WTC11 (cell line): ENCODE measurements at places on chromosomes 12 and 14. TPM values are rescaled to one million over a fixed set of nuclear protein-coding genes. Genes with fewer than 3 reads are reported as not detected.
A peak's percentile ranks its signal among the peaks of the same experiment; 100 is the strongest.

GRCh38 chr12:111297703-111298426 is 71.0 kb downstream of the PHETA1 start:
- H3K27ac ChIP-seq: no peak overlapping the region
- H3K4me3 ChIP-seq: no peak overlapping the region
- no peaks in the 10 kb centered on the region for H3K27me3 ChIP-seq
- peak; percentile 51 for DNase-seq
- peaks cover 9% of the 10 kb centered on the region; the same call in 1 of the 2 replicates for H3K4me1 ChIP-seq

DNA sequence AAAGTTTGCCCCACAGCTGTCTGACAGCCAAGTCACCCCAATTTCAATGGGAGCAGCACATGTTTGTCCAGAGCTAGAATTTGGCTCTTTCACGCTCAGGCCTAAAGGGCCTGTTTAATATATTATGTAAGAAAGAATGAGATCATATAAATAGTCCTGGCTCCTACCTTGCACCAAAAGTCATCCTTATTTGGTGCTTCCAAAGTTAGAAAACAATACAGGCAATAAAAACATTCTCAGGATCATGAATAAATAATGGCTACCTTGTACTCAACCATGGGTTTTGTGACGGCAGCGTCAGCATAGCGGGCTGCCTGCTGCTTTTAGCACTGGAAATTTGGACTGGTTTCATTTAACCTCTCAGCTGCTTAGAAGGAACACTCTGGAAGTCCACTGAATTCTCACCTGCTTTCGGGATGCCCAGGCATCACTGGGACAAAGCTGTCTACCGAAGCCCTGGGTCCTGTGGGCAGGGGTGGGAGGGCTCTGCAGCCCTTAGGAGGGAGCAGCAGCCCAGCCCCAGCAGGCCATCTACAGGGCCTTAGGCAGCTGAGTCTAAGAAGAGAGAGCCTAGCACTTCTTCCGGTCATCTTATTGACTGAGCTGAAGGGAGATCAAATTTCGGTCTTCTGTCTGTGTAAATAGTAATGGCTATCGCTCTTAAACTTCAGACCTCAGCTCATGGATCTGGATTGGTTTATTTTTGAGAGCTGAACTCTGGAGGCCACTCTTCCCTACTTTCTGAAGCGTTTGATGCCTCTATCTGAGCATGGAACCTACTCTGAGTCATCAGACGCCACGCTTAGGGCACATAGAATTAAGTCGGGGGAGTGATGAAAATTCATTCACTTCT is 106.5 kb downstream of the SAMD4A start:
- peak overlapping the region; percentile 92 for H3K27ac ChIP-seq
- peaks cover 79% of the 10 kb centered on the region for H3K4me1 ChIP-seq
- H3K4me3 ChIP-seq: 0 out of 2 replicates have a peak overlapping the region, but pooled peaks have one; percentile 16
- no peaks in the 10 kb centered on the region for H3K36me3 ChIP-seq
- H3K27me3 ChIP-seq: no peaks in the 10 kb centered on the region

DNA sequence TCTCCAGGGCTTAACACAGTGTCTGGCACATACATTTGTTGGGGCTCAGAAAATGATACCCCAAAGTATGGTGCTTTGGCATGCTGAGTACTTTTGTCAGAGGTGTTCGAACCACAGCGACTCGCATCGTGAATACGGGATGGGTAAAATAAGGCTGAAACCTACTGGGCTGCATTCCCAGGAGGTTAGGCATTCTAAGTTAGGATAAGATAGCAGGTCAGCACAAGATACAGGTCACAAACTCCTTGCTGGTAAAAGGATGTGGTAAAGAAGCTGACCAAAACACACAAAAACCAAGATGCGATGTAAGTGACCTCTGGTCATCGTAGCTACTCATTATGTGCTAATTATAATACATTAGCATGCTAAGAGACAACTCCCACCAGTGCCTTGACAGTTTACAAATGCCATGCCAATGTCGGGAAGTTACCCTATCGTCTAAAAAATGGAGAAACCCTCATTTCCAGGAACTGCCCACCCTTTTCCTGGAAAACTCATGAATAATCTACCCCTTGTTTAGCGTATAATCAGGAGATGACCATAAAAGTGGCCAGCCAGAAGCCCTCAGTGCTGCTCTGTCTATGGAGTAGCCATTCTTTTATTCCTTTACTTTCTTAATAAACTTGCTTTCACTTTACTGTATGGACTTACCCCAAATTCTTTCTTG is 3.3 kb upstream of the AEBP2 start:
- no peaks in the 10 kb centered on the region; the same call in 1 of the 2 replicates for H3K27me3 ChIP-seq
- no peak for DNase-seq
- peak overlapping the region; percentile 69; the same call in 1 of the 2 replicates for H3K27ac ChIP-seq
- peaks cover 55% of the 10 kb centered on the region for H3K4me1 ChIP-seq
- H3K36me3 ChIP-seq: peaks cover 11% of the 10 kb centered on the region

DNA sequence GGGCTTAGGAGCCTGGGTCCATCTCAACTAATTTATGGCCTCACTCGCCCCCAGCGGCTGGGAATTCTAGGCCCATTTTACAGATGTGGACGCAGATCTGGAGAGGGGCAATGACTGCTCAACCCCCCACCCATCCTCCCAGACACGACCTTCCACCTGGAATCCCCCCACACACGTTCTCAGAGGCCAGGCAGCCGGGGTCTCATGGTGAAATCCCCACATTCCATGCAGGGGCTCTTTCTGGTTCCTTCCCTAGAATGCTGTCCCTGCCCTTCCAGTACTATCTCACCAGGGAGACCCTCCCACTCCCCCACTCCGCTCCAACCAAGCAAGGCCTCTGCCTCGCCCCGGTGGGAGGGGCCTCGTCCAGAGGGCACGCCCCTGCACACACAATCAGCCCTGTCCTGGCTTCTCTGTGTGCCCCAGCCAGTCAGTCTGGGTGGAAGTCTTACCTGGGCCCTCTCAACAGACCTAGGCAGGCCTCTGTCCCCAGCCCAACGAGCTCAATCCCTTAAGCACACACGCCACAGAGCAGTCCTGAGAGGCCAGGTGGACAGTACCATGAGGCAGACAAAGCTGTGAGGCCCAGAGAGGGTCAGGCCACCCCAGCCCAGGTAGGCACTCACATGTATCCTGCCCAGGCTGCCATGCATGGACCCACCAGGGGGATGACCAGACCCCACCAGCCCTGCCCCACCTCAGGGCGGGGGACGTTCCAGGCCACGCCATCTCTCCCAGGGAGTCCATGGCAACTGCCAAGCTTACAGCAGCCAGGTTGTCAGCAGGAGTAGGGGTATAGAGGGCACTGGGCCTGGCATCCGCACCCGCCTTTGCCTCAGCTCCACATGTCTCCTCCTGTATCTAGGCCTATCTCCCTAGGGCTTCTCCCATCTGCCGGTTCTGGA is 1.3 kb upstream of the ANKRD9 start:
- H3K36me3 ChIP-seq: no peaks in the 10 kb centered on the region; the same call in 1 of the 2 replicates
- DNase-seq: peak; percentile 95
- peaks cover 15% of the 10 kb centered on the region for H3K4me1 ChIP-seq
- H3K4me3 ChIP-seq: peak overlapping the region; percentile 88
- H3K27ac ChIP-seq: peak overlapping the region; percentile 71

The PTCSC3 gene
- not detected in 3 replicates for total RNA-seq

The SDSL gene
- total RNA-seq: 0.41 to 0.96 TPM (median 0.52 TPM) in 3 replicates
